Naive B cell (primary cell): ENCODE measurements at places on chromosomes 11 and 22.

DNA sequence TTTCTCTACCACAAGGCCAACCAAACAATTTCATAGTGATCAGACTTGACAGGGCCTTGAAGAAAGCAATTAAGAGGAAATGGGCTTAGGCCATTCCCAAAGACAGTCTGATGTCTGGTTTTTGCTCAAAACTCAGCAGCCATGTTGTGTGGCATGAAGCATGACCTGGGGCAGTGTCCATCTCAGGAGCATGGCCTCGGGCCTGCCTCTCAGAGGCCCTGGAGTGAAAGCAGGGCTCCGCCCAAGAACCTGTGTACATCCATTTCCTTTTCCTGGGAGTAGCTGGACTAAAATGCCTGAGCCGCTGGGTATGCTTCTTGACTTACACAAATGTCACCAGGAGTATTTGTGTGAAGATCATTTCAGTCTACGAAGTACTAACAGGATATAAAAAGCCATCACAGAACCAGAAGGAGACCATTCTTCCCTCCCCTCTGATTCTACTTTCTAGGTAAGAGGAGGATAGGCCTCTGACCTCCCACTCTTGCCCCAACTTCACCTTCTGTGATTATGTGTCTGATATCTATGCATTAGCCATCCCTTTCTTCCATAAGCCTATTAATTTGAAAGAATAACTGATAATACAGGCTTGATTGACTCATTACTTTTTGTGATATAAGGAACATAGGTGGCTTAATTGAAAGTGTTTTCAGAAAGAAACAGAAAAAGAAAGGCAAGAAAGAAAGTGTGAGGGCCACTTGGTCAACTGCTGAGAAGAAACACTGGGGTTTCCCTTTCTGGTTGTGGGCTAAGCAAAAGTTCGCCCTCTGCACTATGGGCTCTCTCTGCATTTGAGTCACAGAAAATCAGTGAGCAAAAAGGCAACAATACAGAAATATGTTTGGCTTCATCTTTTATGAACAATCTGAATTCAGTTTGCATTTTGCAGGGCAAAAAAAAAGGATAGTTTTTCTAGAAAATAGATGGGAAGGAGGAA is 188.6 kb upstream of the MTMR2 start:
- DNase-seq: no peak

- DNase-seq: no peak
Observed at GRCh38 chr22:45640291-45640940, 31.2 kb upstream of the ATXN10 start.

DNA sequence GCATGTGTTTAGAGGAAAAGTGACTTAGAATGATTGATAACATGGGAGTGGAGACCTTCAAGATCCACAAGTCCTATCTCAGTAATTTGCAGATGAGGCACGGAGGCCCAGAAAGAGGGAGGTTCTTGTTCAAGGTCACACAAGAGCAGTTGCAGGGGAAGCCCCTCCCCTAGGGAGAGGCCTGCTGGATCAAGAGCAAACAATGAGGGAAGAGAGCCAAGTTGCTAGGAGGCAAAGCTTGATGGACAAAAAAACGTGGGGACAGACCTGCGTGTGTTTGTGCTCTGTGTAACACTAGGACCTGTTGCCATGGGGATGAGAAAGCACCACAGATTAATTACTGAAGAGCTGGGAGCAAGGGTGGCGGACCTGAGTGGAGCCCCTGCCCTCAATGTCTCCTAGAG is 6.4 kb upstream of the MFRP start:
- DNase-seq: no peak

- DNase-seq: no peak
Observed at GRCh38 chr11:81602508-81602907, 1131.2 kb downstream of the FAM181B start.

DNA sequence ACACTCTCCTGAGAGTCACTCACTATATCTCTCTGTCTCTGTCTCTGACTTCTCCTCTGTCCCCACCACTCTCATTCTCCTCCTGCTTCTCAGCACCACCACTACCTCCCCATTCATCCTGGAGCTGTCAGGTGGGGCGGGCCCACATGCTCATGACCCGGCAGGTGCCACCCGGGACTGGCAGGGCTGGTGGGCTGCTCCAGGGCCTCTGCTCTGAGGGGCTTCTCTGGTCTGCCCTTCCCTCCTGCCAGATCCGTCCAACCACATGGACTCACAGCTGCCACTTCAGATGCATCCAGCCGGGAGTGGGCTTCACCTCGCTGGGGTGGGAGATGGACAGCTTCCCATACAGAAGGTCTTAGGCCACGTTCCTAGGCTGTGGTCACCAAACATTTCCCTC is 4.8 kb upstream of the EMID1 start:
- DNase-seq: no peak

DNA sequence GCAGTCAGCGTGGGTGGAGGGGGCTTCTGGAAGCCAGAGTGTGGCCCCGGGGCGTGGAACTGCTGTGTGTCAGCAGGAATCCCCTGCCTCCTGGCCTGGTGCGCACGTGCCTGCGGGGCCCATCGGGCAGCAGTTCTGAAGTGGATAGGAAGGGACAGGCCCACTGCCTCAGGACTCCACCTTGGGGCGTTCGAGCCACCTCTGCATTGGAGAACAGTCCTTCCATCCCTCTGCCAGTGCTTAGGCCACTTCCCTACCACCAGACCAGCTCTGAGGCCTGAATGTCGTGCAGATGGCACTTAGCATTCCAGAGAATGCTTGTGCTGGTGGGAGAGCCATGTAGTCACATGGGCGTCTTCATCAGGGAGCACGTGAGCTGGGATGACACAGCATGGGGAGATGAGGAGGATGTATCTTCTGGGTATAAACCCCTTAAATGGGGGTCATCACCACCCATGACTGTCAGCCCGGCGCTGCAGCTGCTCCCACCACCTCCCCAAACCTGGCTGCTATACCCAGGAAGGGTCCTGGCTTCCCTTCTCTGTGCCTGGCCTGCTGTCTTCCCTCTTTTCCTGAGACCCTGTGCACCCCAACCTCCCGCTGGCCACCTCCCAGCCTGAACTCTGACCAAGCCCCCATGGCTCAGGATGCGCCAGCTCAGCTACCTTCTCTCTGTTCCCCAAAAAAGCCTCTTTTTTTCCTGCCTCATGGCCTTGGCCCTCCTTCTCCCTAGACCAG is 9.7 kb downstream of the INCENP start:
- no peak for DNase-seq

- no peak for DNase-seq
Observed at GRCh38 chr11:113497066-113497910, 22.1 kb upstream of the DRD2 start.

GRCh38 chr22:17873804-17874203 is 99.5 kb upstream of the BID start:
- DNase-seq: no peak

GRCh38 chr11:76972051-76972450 is 62.1 kb upstream of the B3GNT6 start:
- no peak for DNase-seq

- no peak for DNase-seq
Observed at GRCh38 chr11:62401356-62401755, 17.5 kb upstream of the SCGB1A1 start.

DNA sequence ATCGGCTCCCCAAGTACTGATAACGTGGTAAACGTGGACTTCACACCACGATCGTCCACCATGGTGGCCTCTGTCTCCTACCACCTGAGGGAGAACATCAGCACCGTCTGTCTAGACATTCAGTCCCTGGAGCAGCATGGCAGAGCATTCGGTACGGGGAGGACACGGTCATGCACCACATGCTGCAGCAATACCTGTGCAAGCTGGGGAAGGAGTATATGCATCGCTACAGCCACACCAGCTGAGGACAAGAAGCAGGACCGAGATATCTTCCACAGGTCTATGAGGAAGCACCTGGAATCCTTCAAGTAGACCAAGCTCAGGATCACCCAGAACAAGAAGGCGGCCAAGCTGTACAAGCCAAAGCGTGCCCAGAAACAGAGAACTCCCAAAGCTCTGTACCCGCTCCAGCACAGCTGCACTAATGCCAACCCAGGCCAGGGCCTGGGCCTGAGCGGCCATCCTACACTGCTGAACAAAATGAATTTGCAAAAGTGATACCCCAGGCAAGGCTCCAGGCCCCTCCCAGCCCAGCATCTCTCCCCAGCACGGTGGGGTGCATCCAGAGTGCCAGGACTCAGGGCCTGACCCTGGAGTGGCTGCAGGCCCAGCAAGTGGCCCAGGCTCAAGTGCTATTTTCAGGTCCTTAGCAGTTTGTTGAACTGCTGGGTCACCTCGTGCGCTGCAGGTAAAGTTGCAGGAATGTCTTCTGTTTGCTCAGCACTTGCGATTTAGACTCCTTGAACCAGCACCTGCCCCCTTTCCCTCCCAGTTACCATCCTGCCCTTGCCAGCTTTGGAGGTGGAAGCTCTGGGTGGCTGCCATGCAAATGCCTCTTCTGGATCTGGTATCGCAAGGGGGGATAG is 119.3 kb upstream of the SERPIND1 start:
- DNase-seq: no peak

GRCh38 chr22:39242595-39243438 is 2.0 kb downstream of the PDGFB start:
- DNase-seq: no peak

DNA sequence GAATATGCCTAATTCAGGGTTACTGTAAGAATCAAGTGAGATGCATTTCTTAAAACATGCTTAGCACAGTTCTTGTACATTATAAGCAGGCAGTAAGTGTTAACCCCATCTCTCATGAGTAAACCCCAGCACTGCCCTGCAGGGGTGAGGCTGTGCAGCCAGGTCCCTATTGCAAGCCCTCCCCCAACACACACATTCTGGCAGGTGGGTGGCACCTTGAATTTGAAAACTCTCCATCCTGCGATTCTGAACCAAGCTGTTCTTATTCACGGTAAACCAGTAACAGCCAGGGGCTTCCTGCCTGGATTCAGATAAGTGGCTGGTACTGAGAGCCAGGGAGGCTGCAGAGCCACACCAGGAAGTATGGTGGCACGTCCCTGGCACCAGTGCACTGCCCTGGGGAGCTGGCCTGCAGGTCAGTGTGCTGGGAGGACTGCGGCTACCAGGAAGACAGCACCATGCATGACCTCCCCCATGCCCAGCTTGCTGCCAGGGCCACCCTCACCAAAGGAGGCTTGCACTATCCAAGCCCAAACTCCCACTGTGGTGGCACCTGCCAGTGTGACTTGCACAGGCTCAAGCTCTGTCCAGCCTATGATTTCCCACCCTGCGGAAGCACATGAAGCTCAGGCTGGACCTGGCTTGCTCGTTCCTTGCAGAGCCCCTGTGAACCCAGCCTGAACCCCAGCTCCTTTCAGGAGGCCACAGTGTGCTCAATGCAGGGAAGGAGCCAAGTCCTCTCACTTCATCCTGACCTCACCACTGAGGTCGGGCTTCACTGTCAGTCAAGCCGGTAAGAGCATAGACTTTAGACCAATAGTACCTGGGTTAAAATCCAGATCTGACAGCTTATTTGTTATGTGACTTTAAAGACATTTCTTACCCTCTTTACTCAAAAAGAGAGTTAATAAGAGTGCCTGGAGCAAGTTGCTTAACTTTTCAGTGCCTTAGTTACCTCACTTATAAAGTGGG is 88.1 kb downstream of the MICAL2 start:
- DNase-seq: no peak

GRCh38 chr22:17855572-17856290 is 81.5 kb upstream of the BID start:
- no peak for DNase-seq

- no peak for DNase-seq
Observed at GRCh38 chr11:107999759-108000455, 8.8 kb upstream of the CUL5 start.

DNA sequence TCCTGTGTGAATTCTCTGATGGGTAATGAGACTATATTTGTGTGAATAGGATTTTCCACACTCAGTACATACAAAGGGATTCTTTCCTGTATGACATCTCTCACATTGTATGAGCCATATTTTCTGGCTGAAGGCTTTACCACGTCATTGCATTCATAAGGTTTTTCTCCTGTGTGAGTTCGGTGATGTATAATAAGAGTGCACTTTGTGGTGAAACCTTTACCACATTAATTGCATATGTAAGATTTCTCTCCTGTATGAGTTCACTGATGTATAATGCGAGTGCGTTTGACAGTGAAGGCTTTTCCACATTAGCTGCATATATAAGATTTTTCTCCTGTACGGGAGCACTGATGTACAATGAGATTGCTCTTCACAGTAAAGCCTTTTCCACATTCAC is 455.4 kb upstream of the CNTN5 start:
- DNase-seq: no peak

- DNase-seq: no peak
Observed at GRCh38 chr22:49433717-49434611, 393.7 kb downstream of the BRD1 start.

DNA sequence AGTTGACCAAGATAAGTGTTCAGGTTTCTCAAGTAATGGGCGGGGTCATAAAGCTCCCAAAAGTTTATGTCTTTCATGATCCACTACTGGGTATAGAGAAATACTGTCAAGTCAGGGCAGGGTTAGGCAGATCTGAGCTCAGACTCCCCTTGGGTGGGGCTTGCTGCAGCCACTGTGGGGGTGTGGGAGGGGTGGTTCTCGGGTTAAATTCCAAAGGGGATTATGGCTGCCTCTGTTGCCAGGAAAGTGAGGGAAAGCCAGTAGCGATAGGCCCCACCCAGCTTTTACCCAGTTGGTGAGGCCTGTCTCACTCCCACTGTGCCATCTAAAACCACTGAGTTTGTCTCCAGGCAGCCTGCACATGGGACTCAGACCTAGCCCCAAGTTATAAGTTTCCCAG is 37.8 kb downstream of the DLG2 start:
- DNase-seq: no peak

DNA sequence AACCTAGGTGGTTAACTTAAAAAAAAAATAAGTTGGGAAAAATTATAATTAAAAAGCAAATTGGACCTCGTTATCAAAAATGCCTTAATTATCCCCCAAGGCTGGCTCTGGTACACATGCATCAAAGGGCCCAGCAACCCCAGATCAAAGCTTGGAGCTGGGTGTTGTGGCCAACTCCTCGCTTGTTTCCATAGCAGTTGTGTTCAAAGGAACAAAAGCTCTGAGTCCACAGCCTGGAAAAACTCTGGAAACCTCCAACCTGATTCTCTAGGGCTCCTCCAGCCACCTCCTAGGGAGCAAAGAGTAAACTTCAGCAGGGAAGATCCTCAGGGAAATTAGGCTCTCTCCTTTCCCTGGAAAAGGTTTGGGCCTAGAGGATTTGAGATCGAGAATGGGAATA is 149.4 kb downstream of the NXPE2 start:
- DNase-seq: no peak

GRCh38 chr11:1339066-1339675 is 29.7 kb upstream of the TOLLIP start:
- no peak for DNase-seq

GRCh38 chr11:4798427-4799183 is 5.6 kb downstream of the OR52R1 start:
- DNase-seq: no peak
